ENCODE measurements at places on chromosomes 11 and 22. TPM values are rescaled to one million over a fixed set of nuclear protein-coding genes. Genes with fewer than 3 reads are reported as not detected.

- H3K4me3 ChIP-seq = no peak overlapping the region
- no peak for DNase-seq
- H3K27ac ChIP-seq = no peak overlapping the region
Measured at GRCh38 chr11:106389101-106389500, 311.6 kb downstream of the AASDHPPT start.

DNA sequence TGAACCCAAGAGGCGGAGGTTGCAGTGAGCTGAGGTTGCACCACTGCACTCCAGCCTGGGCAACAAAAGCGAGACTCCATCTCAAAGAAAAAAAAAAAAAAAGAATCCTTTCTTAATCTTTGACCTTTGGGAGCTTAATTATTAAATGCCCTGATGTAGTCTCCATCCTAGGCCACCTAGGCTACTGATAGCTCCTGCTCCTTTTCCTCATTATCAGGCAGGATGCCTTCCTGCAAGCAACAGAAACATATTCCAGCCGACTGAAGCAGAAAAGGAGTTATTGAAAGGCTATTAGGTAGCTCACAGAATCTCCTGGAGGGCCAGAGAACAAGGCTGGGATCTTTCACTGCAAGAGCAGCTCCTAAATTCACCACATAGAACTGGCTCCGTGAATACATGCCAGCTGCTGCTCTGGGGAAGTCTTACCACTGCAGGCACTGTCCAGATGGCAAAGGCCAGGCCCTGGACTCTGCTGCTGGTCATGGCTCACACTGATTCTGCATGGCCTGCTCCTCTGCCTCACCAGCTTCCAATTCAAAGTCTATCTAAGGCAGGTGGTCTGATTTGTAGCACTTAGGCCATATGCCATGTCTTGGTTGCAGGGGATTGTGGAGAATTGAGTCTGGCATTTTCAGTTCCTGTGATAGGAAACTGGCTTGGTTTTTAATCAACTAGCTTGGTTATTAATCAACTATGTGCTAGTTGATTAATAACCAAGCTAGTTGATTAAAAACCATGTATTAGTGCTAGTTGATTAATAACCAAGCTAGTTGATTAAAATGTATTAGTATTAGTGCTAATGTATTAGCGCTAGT lies 26.0 kb upstream of the POLD3 start:
- H3K4me1 ChIP-seq = no peaks in the 10 kb centered on the region
- no peak for DNase-seq
- H3K36me3 ChIP-seq = no peaks in the 10 kb centered on the region
- no peak overlapping the region for H3K4me3 ChIP-seq

GRCh38 chr22:42256930-42257329 lies 13.5 kb downstream of the TCF20 start:
- no peaks in the 10 kb centered on the region for H3K27me3 ChIP-seq
- peaks cover 35% of the 10 kb centered on the region for H3K4me1 ChIP-seq
- no peak overlapping the region for H3K27ac ChIP-seq
- no peak overlapping the region for H3K4me3 ChIP-seq
- DNase-seq = no peak

- H3K36me3 ChIP-seq = no peaks in the 10 kb centered on the region
- no peak overlapping the region for H3K4me3 ChIP-seq
- H3K27me3 ChIP-seq = no peaks in the 10 kb centered on the region
Measured at GRCh38 chr11:134592391-134592990, 180.4 kb upstream of the B3GAT1 start.

DNA sequence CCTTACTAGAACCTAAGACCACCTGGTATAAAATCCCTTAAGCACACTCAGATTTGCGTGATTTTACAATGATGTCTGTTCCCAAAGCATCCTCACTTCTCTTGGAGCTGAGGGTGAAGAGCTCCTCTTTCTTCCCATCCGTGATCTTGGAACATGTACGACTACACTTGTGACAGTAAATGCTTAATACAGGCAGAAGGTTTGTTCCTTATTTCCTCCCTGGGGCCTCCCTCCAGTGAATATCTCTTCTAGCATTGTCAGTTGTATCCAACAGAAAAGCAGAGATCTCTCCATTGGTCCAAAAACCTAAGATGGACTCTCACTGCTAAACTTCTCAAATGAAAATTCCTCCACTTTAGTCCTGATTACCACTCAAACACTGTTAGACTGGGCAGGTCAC lies 103.6 kb upstream of the VPREB1 start:
- no peaks in the 10 kb centered on the region for H3K4me1 ChIP-seq
- no peak overlapping the region for H3K4me3 ChIP-seq
- no peak for DNase-seq
- no peak overlapping the region for H3K27ac ChIP-seq
- no peaks in the 10 kb centered on the region for H3K36me3 ChIP-seq
- no peaks in the 10 kb centered on the region for H3K27me3 ChIP-seq

Gene DBX1
- total RNA-seq = not detected

All from esophagus muscularis mucosa (tissue), 4 donors.